Activated T-cell treated with anti-CD3 and anti-CD28 coated beads for 48 hours (primary cell): ENCODE measurements at places on chromosomes 1 and 21.

DNA sequence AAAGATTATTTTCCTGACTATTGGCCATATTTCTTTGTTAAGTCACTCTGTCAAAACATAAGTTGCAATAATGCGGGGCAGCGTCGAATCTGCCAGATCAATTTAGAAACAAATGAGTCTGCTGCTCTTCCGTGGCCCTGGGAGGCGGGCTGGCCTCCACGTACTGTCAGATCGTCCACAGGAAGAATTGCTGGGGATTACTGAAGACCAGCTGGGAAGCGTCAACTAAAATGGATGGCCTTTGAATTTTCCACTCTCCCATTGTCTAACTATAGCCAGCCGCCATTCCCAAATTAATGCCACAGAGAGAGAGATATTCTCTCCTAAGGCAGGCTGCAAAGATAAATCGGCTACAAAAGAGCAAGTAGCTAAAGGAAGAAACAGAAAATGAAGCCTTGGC lies 560.2 kb downstream of the SMYD3 start:
- DNase-seq = no peak

GRCh38 chr1:218874313-218874712 lies 299.4 kb upstream of the LYPLAL1 start:
- no peak for DNase-seq

DNA sequence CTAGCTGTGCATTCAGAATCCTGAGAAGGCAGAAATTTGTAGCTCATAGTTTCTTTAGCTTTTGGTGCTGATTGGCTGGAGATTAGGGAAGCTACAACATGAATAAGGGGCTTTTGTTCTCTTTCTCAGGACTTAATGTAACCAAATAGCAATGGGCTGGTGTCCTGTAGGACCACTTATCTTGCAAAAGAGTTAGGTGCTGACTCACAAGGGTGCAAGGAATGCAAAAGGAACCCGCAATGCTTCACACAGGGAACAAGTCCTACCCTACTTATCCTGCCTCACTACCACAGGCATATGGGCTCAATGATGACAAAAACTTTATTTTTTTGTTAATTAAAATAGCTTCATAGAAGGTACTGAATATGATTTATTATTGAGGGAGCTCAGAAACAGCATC lies 541.5 kb downstream of the AMY1C start:
- no peak for DNase-seq

DNA sequence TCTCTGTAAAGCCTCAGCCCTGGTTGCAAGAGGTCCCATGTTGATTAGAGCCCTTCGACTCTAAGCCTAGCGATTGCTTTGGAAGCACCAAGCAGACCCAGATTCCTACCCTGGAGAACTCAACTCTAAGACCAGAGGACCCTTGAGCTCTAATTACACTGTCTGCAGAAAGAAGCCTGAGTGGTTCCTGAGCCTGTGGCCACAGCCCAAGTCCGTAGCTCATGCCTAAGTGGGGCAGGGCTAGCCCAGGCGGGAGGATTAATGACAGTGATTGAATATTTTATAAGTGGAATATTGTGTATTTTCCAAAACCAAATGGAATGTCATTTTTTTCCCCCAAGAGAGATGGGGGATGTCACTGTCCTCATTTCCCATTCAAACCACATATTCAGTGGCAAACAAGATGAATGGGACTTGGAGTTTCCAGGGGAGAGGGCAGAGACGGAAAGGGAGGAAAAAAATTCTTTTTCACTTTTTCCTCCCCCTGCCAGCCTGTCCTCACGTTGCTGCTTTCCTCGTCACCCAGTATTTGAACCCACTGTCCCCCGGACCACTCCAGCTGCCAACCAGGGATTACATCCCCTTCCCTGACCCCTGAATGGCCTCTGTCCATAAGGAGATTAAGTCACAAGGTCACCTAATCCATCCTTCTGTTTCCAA lies 79.6 kb upstream of the CTTNBP2NL start:
- no peak for DNase-seq

GRCh38 chr1:218494449-218494852 lies 149.3 kb downstream of the TGFB2 start:
- no peak for DNase-seq

- no peak for DNase-seq
Measured at GRCh38 chr1:6574818-6575217, 5.0 kb upstream of the ZBTB48 start.

- no peak for DNase-seq
Measured at GRCh38 chr1:216184126-216184680, 239.0 kb downstream of the USH2A start.

DNA sequence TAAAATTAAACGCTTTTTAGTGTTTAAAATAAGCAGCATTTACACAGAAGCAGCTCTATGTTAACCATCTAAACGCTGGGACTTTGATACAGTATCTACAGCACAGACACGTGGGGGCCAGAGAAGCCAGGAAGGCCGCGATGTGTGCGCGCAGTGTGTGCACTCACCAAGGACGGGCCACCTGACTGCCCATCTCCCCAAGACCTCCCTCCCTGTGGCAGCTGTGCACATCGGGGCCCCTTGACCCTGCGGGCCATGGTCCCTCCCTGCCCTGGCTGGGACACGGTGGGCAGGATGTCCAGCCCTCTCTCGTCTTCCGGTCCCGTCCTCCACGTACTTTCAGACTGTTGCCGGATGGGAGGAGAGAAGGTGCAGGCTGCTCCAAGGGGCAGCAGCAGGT lies 4.2 kb downstream of the TAS1R3 start:
- DNase-seq = no peak

DNA sequence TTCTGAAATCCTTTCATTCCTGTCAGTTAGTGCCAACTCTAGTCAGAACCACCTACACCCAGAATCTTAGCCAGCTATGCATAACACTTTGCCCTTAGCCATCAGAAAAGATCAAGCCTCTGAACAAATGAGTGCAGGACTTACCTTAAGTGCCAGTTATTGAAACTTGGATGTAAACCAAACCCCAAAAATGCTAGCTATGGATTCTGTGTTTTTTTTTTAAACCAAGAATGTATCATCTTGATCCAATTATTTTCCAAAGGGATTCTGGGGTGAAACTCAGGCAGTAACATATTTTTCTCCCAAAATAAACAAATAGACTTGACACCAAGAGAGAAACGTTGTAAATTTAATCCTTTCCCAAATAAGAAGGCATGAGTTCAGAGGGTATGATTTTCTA lies 538.6 kb upstream of the ADAMTS5 start:
- no peak for DNase-seq

- no peak for DNase-seq
Measured at GRCh38 chr1:161950377-161950776, 73.3 kb downstream of the OLFML2B start.

- DNase-seq = no peak
Measured at GRCh38 chr1:218772575-218772974, 401.1 kb upstream of the LYPLAL1 start.

DNA sequence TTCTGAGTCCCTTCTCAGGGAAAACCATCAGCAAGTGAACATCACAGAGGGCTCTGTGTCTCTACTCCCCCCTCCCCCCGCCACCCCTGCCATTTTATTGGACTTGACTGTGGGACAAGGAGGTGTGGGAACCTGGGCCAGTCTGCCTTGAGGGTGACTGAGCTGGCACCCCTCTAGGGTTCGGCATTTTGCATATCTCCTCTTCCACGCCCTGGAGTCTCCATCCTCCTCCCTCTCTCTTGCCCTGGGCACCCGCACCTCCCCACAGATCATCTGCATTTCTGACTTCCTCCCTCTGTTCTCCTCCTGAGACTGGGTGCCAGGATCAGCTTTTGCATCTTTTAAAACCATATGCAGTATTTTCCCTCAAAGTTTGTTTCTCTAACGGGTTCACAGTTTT lies 107.1 kb upstream of the ERRFI1 start:
- DNase-seq = no peak

DNA sequence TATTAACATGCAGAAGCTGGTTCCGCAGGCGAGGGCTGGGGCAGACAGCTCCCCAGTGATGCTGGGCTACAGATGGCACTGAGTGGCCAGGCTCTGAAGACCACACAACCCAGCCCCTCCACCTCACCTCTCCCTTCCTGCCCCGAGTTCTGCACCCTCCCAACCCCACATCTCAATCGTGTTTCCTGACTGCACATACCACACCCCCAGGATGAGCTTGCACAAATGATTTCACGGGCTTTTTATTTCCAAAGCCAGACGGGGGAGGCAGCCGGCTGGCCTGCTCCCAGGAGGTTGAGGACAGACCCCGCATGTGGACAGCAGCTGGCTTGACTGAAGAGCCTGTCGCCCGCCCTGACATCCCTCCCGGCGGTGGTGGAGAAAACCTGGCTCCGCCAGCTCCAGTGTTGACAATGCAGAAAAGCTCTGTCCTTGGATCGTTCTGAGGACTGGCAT lies 21.4 kb upstream of the ALDH4A1 start:
- no peak for DNase-seq

GRCh38 chr1:209074575-209075250 lies 508.8 kb upstream of the CAMK1G start:
- DNase-seq = no peak

- no peak for DNase-seq
Measured at GRCh38 chr1:109642626-109643025, 13.3 kb upstream of the GSTM4 start.
